ENCODE measurements at places on chromosomes 11 and 22. TPM values are rescaled to one million over a fixed set of nuclear protein-coding genes. Genes with fewer than 3 reads are reported as not detected.

The PGA4 gene
- not detected for total RNA-seq

GRCh38 chr11:72569966-72570892, 104.0 kb downstream of the PDE2A start:
- no peak overlapping the region for H3K27ac ChIP-seq
- no peaks in the 10 kb centered on the region for H3K36me3 ChIP-seq
- H3K4me3 ChIP-seq, result no peak overlapping the region
- DNase-seq, result no peak

DNA sequence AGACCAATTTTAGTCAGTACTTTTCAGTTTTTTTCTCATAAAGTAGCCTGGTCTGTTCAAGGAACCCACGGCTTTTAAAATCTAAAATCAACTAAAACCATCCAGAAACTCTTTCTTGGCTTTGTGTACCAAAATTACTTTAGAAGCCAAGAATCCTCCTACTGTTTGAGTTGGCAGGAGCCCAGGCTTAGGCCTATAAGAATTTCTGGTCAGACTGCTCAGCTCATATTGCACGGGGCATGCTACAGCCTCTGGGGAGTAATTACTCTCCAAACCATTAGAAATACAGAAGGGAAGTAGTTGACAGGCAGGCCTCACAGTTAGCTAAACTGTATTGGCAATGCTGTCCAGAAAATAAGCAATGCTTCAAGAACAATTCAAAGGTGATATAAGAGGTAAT, 1862.9 kb upstream of the RAG2 start:
- H3K27ac ChIP-seq, result no peak overlapping the region
- no peaks in the 10 kb centered on the region for H3K27me3 ChIP-seq
- no peak for DNase-seq

The APOBEC3G gene
- 103 TPM for total RNA-seq

DNA sequence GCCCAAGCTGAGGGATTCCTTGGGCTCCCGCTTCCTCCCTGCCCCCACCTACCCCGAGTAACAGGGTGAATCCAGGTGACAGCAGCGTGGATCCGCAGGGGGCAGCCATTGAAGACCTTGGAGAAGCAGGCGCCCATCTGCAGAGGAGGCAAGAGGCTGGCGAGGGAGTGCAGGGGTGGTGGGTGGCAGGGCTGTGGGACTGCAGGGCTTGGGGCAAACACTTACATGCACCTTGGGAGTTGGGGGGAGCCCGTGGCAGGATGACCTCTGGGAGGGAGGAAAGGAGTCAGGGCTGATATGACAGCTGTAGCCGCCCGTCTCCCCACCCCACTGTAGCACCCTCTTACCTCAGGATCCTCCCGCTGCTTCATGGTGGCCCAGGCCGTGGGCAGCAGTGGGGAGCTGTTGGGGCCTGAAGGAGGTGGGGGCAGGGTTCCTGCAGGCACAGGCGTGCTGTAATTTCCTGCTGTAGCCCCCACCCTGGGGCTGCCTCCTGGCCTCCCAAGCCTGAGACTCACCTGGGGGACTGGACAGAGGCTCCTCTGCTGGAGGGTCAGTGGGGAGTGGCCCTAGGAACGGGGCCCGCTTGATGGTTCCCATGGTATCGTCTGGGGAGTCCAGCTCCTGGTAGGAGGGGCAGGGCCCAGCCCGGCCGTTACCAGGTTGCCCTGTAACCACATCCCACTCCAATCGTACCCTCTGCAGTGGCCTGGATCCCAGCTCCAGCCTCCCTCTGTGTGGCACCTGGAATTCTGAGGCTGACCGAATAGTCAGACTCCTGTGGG, 6.1 kb downstream of the MAP4K2 start:
- no peak overlapping the region for H3K4me3 ChIP-seq
- DNase-seq, result no peak
- H3K27me3 ChIP-seq, result no peaks in the 10 kb centered on the region
- peaks cover 30% of the 10 kb centered on the region for H3K4me1 ChIP-seq
- no peak overlapping the region for H3K27ac ChIP-seq

DNA sequence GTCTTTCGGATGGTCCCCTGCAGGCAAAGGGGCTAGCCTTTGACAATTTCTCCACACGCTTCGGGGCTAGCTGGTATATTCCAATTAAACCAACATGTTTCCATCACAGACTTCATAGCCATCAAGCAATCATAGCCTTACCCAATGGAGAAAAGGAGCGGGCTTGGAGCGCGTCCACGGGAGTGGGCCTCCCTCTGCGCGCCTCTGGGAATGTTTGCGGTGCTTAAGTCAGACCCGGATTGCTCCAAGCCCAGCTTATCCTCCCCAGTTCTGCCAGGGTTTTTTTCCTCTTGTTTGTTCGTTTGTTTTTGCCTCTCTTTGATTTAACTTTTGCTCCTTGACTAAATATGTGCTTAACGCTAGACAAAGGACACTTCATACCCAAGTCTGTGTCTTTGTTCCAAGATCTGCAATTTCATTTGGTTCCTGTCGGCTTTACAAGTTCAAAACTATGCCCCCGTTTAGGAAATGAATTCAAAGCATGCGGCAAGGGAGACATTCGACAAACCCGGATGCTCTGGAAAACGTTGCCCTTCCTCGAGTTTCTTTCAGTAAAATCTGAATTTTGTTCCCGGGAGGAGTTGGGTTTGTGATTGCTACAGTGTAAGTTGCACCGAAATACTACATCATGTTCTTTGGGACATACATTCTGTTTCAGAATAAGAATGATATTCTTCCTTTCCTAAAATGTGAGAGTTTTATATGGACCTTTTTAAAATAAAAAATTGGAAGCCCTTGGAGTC, 1.0 kb upstream of the GLB1L2 start:
- H3K27ac ChIP-seq, result no peak overlapping the region
- H3K4me1 ChIP-seq, result no peaks in the 10 kb centered on the region
- no peak for DNase-seq
- H3K4me3 ChIP-seq, result no peak overlapping the region

The KCNJ1 gene
- not detected for total RNA-seq

- no peak overlapping the region for H3K27ac ChIP-seq
- H3K4me1 ChIP-seq, result no peaks in the 10 kb centered on the region
- H3K36me3 ChIP-seq, result no peaks in the 10 kb centered on the region
- no peak overlapping the region for H3K4me3 ChIP-seq
- peaks cover 12% of the 10 kb centered on the region for H3K27me3 ChIP-seq
Measured at GRCh38 chr22:37420686-37421467, 6.4 kb downstream of the ELFN2 start.

DNA sequence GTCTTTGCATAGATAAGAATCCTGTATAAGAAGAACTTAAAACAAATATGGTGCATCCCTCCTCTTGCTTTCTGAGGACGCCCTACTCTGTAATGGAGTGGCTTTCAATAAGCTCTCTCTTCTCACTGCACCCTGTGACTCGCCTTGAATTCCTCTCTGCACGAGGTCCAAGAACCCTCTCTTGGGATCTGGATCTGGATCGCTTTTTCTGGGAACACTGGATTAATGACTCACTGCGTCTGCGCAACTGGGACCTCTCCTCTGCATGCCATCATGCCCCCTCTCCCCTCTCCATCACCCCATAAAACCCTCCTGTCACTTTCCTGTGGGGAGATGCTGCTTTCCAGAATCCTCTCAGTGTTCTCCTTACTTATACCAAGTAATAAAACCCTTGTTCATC, 15.1 kb upstream of the CABP2 start:
- no peak for DNase-seq
- no peaks in the 10 kb centered on the region for H3K27me3 ChIP-seq
- H3K4me3 ChIP-seq, result no peak overlapping the region
- no peak overlapping the region for H3K27ac ChIP-seq

The LMO1 gene
- total RNA-seq, result not detected

GRCh38 chr22:42939941-42940653, 74.9 kb downstream of the PACSIN2 start:
- no peaks in the 10 kb centered on the region for H3K27me3 ChIP-seq
- H3K4me1 ChIP-seq, result peaks cover 36% of the 10 kb centered on the region
- H3K4me3 ChIP-seq, result no peak overlapping the region
- DNase-seq, result no peak
- peaks cover 7% of the 10 kb centered on the region for H3K36me3 ChIP-seq

GRCh38 chr11:6225024-6225423, 9.4 kb downstream of the FHIP1B start:
- H3K4me3 ChIP-seq, result no peak overlapping the region
- no peak for DNase-seq
- no peaks in the 10 kb centered on the region for H3K4me1 ChIP-seq
- no peaks in the 10 kb centered on the region for H3K27me3 ChIP-seq
- H3K27ac ChIP-seq, result no peak overlapping the region

- no peaks in the 10 kb centered on the region for H3K4me1 ChIP-seq
- H3K27me3 ChIP-seq, result no peaks in the 10 kb centered on the region
Measured at GRCh38 chr11:70364745-70365543, 33.4 kb upstream of the CTTN start.

GRCh38 chr11:78200553-78200952, 11.8 kb downstream of the USP35 start:
- DNase-seq, result no peak
- no peaks in the 10 kb centered on the region for H3K27me3 ChIP-seq
- H3K36me3 ChIP-seq, result no peaks in the 10 kb centered on the region
- no peak overlapping the region for H3K4me3 ChIP-seq

The RAB38 gene
- 8.4 TPM for total RNA-seq

DNA sequence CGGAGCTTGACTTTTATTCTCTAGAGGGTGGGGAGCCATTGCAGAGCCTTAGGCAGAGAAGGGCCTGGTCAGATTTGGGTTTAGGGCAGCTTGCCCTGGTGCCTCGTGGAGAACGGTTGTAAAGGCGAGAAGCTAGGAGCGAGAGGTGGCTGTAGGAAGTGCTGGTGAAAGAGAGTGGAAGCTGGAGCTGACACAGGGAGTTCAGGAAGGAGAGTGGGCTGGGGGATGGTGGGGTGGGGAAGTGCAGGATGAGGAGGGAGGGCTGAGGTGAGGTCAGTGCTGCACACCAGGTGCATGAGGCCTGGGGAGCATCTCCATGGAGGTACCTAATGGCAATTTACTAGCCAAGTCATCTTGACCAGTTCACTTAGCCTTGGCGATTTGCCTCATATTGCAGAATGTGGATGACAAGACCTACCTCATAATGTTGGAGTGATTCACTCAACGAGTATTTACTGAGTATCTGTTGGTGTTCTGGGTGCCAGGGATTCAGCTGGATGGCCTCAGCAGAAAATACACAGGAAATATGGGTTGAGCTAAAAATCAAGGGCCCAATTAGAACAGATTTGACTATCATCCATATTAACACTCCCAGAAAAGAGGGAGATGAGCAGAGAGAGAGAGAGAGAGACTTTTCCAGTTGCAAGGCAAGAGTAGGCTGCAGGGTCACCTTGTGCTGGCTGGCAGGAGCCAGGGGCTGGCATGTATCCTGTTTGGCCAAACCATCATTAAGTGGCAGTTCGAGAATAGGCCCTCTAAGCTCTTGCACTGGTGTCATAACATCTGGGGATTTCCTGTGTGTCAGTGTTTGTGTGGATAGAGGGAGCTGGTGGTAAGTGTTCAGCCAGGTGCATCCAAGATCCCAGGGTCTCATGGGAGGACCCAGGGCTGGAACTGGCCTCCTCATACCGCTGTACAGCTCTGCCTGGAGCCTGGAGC, 44.4 kb upstream of the CLDN5 start:
- H3K4me3 ChIP-seq, result no peak overlapping the region
- no peaks in the 10 kb centered on the region for H3K4me1 ChIP-seq
- no peak for DNase-seq
- H3K27ac ChIP-seq, result no peak overlapping the region

DNA sequence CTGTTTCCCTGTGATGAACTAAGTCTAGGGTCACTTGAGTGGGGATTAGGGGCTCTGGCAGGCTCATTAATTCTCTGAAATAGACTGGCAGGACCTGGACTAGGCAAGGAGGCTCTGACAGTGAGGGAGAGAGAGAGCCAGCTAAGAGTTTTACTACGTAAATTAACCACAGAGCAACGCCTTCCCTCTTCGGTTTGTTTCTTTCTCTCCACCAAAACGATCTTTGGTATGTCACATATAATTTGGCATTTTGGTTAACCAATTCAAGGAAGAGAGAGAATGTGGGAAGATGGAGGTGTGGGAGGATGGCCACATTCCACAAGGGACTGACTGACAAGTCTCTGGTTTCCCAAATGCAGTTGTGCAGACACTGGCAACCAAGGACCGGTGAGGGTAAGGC, 27.9 kb downstream of the ATG16L2 start:
- no peak overlapping the region for H3K27ac ChIP-seq
- peaks cover 24% of the 10 kb centered on the region for H3K36me3 ChIP-seq
- no peak overlapping the region for H3K4me3 ChIP-seq
- no peaks in the 10 kb centered on the region for H3K4me1 ChIP-seq
- no peak for DNase-seq

DNA sequence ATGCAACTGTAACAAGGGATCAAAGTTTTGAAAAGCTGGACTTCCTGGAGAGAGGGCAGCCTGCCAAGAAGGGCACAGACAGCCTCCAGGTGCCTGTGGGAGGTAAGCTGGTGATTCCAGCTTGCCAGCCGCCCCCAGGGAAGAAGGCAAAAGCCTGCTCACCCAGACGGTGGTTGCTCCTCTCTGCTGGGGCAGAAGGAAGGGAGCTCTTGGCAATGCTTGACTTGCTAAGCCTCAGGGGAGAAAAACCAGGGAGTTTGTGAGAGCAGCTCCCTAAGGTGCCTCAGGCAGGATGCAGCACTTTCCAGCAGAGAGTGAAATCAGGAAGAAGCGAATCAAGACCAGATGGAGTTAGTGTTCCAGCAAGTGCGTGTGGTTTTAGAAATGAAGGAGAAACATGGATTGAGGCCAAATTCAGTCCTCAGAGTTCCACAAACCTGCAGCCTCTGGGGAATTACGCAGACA, 553.6 kb downstream of the BUD13 start:
- H3K27me3 ChIP-seq, result no peaks in the 10 kb centered on the region
- H3K27ac ChIP-seq, result no peak overlapping the region
- H3K4me1 ChIP-seq, result no peaks in the 10 kb centered on the region
- no peak for DNase-seq
- H3K36me3 ChIP-seq, result no peaks in the 10 kb centered on the region
- H3K4me3 ChIP-seq, result no peak overlapping the region

The HOATZ gene
- not detected for total RNA-seq

DNA sequence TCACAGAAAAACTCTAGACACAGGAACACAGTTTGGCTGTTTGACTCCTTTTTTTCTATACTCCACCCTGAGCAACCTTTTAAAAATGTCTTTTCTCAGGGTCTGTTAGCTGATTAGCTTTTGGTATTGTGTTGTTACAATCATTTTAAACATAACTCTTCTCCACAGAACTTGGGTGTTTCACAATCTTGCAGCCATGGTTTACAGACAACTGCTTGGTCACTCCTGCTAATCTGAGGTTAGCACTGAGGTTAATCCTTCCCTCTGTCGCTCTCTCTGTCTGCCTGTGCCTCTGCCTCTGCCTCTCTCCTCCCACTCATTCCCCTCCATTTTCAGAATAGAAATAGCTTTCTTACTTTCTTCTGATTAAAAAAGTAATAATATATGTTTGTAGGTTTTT, 62.4 kb upstream of the ZBED5 start:
- H3K4me1 ChIP-seq, result no peaks in the 10 kb centered on the region
- H3K27me3 ChIP-seq, result no peaks in the 10 kb centered on the region
- no peak overlapping the region for H3K27ac ChIP-seq
- H3K4me3 ChIP-seq, result no peak overlapping the region

DNA sequence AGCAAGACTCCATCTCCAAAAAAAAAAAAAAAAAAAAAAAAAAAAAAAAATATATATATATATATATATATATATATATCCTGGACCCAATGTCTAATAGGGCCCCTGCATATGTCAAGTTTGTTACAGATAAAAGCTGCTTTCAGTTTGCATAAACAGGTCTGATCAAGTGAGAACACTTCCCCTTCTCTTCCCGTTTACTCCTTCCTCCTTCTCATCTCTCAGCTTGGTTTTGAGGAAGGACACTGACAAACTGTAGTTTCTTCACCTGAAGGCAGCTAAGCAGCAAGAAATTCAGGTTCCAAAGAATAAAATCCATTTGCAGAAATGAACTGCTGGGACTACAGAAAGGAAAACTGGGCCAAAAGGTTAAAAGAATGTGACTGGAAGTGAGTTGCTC, 11.7 kb downstream of the THOC5 start:
- no peak for DNase-seq
- no peaks in the 10 kb centered on the region for H3K27me3 ChIP-seq
- H3K27ac ChIP-seq, result no peak overlapping the region
- H3K4me3 ChIP-seq, result no peak overlapping the region
- H3K4me1 ChIP-seq, result no peaks in the 10 kb centered on the region
